Left cardiac atrium (tissue), 4 donors: ENCODE measurements at places on chromosomes 5 and 9. TPM values are rescaled to one million over a fixed set of nuclear protein-coding genes. Genes with fewer than 3 reads are reported as not detected.

SHLD3 gene
- total RNA-seq = 3.1 TPM

SEPTIN8 gene
- total RNA-seq = 31.3 TPM

DMRTA1 gene
- 0.26 TPM for total RNA-seq

SPATA31A6 gene
- total RNA-seq = not detected

SLC6A18 gene
- total RNA-seq = not detected

ZBTB43 gene
- 34.0 TPM for total RNA-seq

CHSY3 gene
- 3.1 TPM for total RNA-seq

CTNND2 gene
- 11.6 TPM for total RNA-seq
